ENCODE measurements at places on chromosomes 1 and 21.

GRCh38 chr21:14838400-14838799, 226.4 kb downstream of the NRIP1 start:
- no peak for DNase-seq

DNA sequence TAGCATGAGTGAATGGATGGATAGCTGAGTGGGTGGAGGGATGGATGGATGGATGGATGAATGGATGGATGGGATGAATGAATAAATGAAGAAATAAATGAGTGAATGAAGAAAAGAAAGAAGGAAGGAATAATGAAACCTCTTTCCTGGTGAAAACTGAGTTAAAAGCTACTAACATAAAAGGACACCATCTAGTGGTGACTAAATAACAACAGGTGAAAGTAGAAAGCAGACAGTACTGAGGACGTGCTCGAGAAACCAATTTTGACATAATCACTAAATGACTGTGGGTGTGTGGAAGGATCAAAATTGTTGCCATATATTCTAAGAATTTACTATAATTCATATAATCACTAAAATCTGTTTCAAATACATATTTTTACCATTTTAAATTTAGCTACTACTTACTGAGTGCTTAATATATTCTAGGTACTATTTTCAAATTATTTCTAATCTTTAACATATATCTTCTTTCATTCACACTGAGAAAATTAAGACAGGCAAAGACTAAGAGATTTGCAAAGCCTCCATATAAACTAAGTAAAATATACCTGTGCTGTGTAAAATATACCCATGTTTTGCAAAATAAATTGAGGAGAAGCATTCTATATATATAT, 522.9 kb downstream of the LRRIQ3 start:
- no peak for DNase-seq

DNA sequence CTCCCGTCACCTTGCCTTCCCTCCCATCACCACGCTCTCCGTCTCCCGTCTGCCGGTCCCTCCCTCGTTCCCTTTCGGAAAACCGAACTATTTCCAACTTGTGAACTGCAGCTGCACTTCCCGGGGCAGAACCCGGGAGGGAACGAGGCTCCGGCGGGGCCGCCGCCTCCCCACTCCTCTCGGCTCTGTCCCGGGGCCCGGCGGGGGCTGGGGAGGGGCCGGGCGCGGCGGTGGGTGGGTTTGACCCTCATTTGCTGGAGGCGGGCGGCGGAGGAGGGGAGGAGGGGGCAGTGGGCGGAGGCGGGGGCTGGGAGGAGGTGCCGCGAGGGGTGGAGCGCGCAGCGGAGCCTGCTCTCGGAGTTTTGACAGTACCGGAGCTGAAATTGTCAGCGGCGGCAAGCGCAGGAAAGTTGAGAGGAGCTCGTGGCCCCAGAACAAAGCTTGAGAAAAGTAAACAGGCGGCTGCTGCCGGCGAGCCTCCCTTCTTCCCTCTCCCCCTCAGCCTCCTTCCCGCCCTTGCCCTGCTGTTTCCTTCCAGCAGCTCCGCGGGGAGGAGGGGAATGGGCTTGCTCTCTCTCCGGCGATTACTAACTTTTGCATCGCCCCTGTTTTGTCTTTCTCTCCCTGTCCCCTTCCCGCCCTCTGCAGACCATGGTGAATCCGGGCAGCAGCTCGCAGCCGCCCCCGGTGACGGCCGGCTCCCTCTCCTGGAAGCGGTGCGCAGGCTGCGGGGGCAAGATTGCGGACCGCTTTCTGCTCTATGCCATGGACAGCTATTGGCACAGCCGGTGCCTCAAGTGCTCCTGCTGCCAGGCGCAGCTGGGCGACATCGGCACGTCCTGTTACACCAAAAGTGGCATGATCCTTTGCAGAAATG, 2.9 kb downstream of the LMO4 start:
- peak; percentile 73 for DNase-seq

- DNase-seq: no peak
Measured at GRCh38 chr1:64171246-64171645, 32.2 kb upstream of the UBE2U start.

GRCh38 chr21:44615911-44616590, 4.2 kb downstream of the KRTAP10-8 start:
- DNase-seq: no peak
